ENCODE measurements at places on chromosomes 12 and 14.

- DNase-seq: no peak
These were observed 373.1 kb downstream of the SOX5 start for GRCh38 chr12:23576372-23576771.

GRCh38 chr14:85090681-85091080 lies 439.3 kb upstream of the FLRT2 start:
- no peak for DNase-seq

- DNase-seq: no peak
These were observed 117.4 kb downstream of the DAD1 start for GRCh38 chr14:22471545-22472121.

GRCh38 chr12:101172316-101172715 lies 37.7 kb downstream of the SLC5A8 start:
- no peak for DNase-seq
